Psoas muscle (tissue), 8 donors: ENCODE measurements at places on chromosomes 7 and 10. TPM values are rescaled to one million over a fixed set of nuclear protein-coding genes. Genes with fewer than 3 reads are reported as not detected.

CHRM2 gene
- polyA plus RNA-seq: not detected

TRIM73 gene
- polyA plus RNA-seq: 0.79 TPM

STMP1 gene
- polyA plus RNA-seq: 17.1 TPM

A1CF gene
- polyA plus RNA-seq: not detected

FAM25A gene
- not detected for polyA plus RNA-seq

AKR1C3 gene
- polyA plus RNA-seq: 365 TPM

SPACDR gene
- 0.25 TPM for polyA plus RNA-seq

RBP4 gene
- polyA plus RNA-seq: 5.2 TPM

RPEL1 gene
- polyA plus RNA-seq: not detected

KIAA1549 gene
- 0.46 TPM for polyA plus RNA-seq

RHEB gene
- polyA plus RNA-seq: 167 TPM

PLEKHS1 gene
- 0.10 TPM for polyA plus RNA-seq

ZSWIM8 gene
- polyA plus RNA-seq: 68.3 TPM

C10orf67 gene
- polyA plus RNA-seq: 0.01 TPM

LRRD1 gene
- not detected for polyA plus RNA-seq

VIPR2 gene
- polyA plus RNA-seq: 2.3 TPM

DDIT4 gene
- polyA plus RNA-seq: 114 TPM

UNCX gene
- polyA plus RNA-seq: not detected

TSPAN15 gene
- polyA plus RNA-seq: 11.6 TPM

NPTX2 gene
- polyA plus RNA-seq: 8.3 TPM

EBF3 gene
- polyA plus RNA-seq: 3.4 TPM

CYP3A7 gene
- not detected for polyA plus RNA-seq

FBXO24 gene
- 0.18 TPM for polyA plus RNA-seq

AMZ1 gene
- 0.03 TPM for polyA plus RNA-seq

ZNF783 gene
- 4.9 TPM for polyA plus RNA-seq

ABCB1 gene
- polyA plus RNA-seq: 0.09 TPM

BLVRA gene
- 49.7 TPM for polyA plus RNA-seq

JAKMIP3 gene
- 0.37 TPM for polyA plus RNA-seq

CYP3A4 gene
- polyA plus RNA-seq: 0.10 TPM

GFRA1 gene
- 5.0 TPM for polyA plus RNA-seq

PNLIP gene
- 0.10 TPM for polyA plus RNA-seq

NUDT13 gene
- 0.69 TPM for polyA plus RNA-seq

FERD3L gene
- polyA plus RNA-seq: not detected

KLF14 gene
- polyA plus RNA-seq: 1.3 TPM

SOSTDC1 gene
- not detected for polyA plus RNA-seq

NPC1L1 gene
- not detected for polyA plus RNA-seq

AGR2 gene
- 0.07 TPM for polyA plus RNA-seq

OPALIN gene
- not detected for polyA plus RNA-seq

BLNK gene
- polyA plus RNA-seq: 0.22 TPM

AGAP9 gene
- polyA plus RNA-seq: 0.82 TPM
